ENCODE measurements at places on chromosomes 2 and 18.

DNA sequence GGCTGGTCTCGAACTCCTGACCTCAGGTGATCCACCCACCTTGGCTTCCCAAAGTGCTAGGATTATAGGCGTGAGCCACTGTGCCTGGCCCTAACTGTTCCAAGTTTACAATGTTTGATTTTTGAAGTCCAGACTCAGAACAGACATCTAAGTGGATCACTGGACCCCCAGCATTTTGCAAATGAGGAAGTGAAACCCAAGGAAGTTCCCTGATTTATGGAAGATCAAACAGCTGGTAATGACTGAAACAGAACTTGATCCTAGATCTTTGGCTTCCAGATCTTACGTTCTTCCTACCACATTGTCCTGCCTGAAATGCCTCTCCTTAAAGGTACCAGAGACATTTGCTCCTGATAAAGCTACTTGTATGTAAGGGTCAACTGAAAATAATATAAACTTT lies 58.3 kb upstream of the NCOA1 start:
- DNase-seq: no peak

GRCh38 chr18:24187689-24188088 lies 48.8 kb downstream of the CABYR start:
- no peak for DNase-seq

GRCh38 chr2:68992933-68993332 lies 18.5 kb downstream of the GKN1 start:
- DNase-seq: no peak

GRCh38 chr18:49169037-49169521 lies 218.3 kb upstream of the SMAD7 start:
- DNase-seq: no peak

- no peak for DNase-seq
These were observed 10.1 kb downstream of the BCL2 start for GRCh38 chr18:63309422-63309821.

GRCh38 chr2:178163395-178163794 lies 30.9 kb upstream of the OSBPL6 start:
- peak; percentile 20 for DNase-seq

- DNase-seq: no peak
These were observed 35.0 kb downstream of the CYP27C1 start for GRCh38 chr2:127185093-127185492.

DNA sequence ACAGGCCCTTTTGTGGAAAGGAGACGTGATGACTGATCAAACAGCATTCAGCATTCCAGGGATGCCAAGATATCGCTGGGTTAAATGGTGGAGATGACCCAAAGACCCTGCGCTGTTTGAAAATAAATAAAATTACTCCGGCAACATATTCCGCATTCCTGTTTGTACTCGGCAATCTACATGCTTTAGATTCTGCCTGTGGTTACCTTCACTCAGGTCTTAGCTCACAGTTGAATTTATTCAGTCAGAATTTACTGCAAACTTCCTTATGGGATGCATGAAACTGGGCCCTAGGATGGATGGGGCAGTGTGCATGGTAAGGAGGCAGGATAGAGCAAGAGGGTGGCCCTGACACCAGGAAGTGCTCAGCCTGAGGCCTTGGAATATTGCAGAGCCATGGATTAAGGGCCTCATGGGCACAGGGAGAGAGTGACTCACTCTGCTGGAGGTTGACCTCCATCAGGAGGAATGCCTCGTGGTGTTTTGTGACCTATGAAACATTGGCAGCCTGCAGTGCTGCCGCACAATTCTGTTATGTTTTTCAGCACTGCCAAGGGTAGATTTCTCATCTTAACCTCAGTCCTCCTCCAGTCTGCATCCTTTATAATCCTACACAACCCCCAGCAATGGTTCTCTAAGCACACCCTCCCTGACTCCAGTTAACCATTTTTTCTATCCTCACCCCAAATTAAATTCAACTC lies 321.4 kb downstream of the IRS1 start:
- DNase-seq: peak; percentile 96

DNA sequence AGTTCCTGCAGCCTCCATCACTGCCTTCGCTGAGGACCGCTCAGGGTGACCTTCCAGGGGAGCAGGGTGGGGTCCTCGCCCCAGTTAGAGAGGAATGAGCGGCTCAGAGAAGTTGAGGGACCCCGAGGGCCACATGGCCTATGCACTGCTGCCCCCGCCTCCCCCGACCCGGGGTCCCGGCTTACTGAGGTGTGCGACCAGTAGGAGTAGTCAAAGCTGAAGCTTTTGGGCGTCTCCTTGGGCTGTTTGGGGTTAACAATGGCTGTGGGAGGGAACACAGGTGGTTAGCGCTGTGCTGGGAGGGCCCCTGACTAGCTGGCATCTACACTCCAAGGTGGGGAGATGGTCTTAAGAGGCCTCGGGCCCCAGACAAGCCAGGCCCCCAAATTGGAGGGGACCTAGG lies 31.0 kb downstream of the KIF1A start:
- DNase-seq: no peak
